ENCODE measurements at places on chromosomes 13 and 19.

DNA sequence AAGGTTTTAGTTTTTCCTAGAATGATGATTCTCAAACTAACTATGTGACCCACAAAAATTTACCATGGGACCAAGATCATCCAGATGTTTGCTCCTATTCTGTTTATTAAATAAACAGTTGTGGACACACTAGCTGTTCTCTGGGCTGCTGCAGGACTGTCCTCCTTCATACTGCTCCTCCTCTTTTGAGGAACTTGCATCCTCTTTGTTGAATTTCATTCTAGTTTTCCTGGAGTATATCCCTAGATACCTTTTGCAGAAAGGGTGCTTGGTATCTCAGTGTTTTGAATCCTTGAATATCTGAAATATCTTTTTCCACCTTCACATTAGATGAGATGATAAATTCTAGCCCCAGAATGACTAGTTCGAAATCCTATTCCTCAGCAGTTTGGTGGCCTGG is 24.1 kb downstream of the VASP start:
- no peak overlapping the region for H3K4me3 ChIP-seq
- DNase-seq, result no peak
- peaks cover 5% of the 10 kb centered on the region for H3K27me3 ChIP-seq
- no peak overlapping the region for H3K27ac ChIP-seq

- no peaks in the 10 kb centered on the region for H3K27me3 ChIP-seq
- peaks cover 75% of the 10 kb centered on the region for H3K36me3 ChIP-seq
- no peak for DNase-seq
- H3K4me1 ChIP-seq, result peaks cover 54% of the 10 kb centered on the region
- no peak overlapping the region for H3K4me3 ChIP-seq
- H3K27ac ChIP-seq, result no peak overlapping the region
Observed at GRCh38 chr19:7980168-7980567, 25.3 kb downstream of the ELAVL1 start.

DNA sequence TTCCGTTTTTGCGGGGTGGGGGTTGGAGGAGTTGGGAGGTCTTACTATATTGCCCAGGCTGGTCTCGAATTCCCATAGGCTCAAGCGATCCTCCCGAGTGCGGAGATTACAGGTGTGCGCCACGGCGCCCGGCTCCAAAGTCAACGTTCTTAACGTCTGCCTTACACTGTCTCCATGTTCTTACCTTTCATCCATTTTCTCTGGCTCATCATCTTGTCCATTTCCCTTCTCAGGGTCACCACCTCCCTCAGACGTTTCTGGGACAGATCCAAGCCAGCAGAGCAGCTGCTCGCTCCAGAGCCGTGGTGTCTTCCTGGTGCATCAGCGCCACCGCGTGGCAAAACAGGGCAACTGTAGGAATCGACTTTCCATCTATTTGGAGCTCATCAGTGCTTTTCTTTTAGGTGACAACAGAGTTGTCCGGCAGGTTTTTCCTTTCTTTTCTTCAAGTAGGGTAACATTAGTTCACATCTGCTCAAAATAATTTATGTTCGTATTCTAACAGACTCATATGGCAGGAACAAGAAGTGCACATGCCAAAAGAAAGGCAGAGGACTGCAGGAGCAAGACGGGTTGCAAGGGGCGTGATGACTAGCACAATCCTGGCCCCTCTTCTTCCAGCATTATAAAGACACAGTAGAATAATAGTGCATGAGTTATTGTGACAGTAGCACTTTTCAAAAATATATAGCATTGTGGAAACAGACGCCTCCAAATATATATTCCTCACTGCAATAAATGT is 103.1 kb upstream of the ABCC4 start:
- H3K4me3 ChIP-seq, result peak overlapping the region; percentile 59
- peaks cover 8% of the 10 kb centered on the region for H3K4me1 ChIP-seq
- peaks cover 16% of the 10 kb centered on the region for H3K27me3 ChIP-seq
- H3K27ac ChIP-seq, result no peak overlapping the region
- no peaks in the 10 kb centered on the region for H3K36me3 ChIP-seq

DNA sequence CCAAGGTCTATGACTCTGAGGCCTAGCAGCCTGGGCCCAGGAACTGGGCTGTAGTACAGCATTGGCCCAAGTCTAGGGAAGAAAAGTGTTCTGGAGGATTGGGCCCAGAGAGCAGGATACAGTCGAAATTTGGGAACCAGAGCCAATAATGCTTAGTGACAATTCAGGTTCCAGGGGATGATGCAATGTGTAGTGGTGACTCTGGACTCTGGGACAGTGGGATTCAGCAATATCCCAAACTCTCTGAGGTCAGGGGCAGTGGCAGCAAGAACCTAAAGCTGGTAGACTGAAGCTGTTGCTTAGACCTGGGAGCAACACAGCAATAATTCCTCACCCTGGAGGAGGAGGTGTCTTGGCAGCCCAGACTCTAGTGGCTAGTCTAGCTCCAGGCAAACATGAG is 545.5 kb upstream of the ARGLU1 start:
- no peak for DNase-seq
- H3K27me3 ChIP-seq, result peaks cover 3% of the 10 kb centered on the region
- H3K4me1 ChIP-seq, result no peaks in the 10 kb centered on the region
- no peak overlapping the region for H3K4me3 ChIP-seq
- H3K27ac ChIP-seq, result no peak overlapping the region

DNA sequence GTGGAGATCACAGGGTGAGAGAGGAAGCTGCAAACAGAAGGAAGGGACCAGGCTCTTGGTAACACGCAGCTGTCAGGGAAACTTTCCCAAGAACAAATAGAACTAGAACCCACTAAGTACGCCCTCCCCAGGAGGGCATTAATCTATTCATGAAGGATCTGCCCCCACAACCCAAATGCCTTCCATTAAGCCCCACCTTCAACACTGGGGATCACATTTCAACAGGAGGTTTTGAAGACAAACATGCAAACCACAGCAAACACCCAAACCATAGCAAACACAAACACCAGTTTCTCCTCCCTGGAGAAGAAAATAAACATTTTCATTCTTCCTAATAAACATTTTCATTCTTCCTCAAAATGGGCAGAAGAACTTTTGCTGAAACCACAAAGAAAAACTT is 329.6 kb downstream of the EFNB2 start:
- H3K27ac ChIP-seq, result no peak overlapping the region
- no peak overlapping the region for H3K4me3 ChIP-seq
- peaks cover 6% of the 10 kb centered on the region for H3K27me3 ChIP-seq
- H3K36me3 ChIP-seq, result no peaks in the 10 kb centered on the region

DNA sequence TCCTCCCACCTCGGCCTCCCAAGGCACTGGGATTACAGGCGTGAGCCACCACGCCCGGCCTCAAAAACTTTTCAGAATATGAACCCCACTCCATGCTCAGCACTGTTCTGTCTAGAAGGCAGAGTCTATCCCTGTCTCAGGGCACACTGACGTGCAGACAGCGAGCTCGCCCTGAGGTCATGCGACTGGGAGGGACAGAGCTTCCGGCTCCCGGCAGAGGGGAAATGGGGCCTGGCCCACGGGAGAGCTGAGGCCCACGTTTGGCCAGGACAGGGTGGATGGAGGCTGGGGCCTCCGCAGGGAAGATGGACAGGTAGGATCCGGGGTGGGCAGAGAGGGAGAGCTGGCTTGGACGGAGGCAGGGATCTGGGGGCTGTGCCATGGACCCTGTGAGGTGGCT is 2.8 kb upstream of the AZU1 start:
- no peak overlapping the region for H3K4me3 ChIP-seq
- no peak for DNase-seq
- peaks cover 15% of the 10 kb centered on the region for H3K4me1 ChIP-seq
- H3K27me3 ChIP-seq, result peaks cover 53% of the 10 kb centered on the region
- H3K36me3 ChIP-seq, result no peaks in the 10 kb centered on the region

- no peaks in the 10 kb centered on the region for H3K27me3 ChIP-seq
- H3K4me1 ChIP-seq, result peaks cover 39% of the 10 kb centered on the region
- H3K36me3 ChIP-seq, result no peaks in the 10 kb centered on the region
- DNase-seq, result no peak
Observed at GRCh38 chr19:1169921-1170885, 3.9 kb downstream of the SBNO2 start.

DNA sequence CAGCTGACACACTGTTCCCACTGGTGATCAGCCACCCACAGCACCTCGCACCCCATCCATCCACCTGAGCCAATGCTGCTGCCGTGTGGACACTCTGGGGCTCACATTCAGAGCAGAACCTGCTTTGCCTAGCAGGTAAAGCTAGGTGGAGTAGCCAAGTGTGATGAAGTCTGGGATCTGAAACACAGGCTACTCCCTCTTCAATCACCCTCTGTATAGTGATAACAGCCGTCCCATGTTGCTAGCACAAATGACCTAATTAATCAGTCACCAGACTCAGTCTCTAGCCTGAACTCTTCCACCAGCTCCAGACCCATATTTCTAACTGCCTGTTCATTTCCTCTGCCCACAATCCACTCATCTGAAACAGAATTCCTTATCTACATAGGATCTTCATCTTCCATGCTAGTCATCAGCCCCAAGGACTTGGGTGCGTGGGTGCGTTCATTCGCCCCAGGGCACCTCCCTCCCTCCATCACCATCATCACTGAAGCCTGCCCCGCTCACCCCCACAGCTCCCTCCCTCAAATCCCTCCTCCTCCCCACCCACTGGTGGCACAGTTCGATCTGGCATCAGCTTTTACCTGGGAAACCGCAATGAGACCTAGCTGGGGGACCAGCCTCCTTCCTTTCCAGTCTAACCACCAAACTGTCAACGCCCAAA is 19.8 kb downstream of the STK24 start:
- H3K4me1 ChIP-seq, result peaks cover 93% of the 10 kb centered on the region
- H3K27ac ChIP-seq, result no peak overlapping the region
- H3K4me3 ChIP-seq, result no peak overlapping the region
- H3K27me3 ChIP-seq, result no peaks in the 10 kb centered on the region

GRCh38 chr19:55152017-55152416 is 3.0 kb upstream of the TNNT1 start:
- peaks cover 29% of the 10 kb centered on the region for H3K36me3 ChIP-seq
- H3K27ac ChIP-seq, result peak overlapping the region; percentile 83

GRCh38 chr13:98537306-98537705 is 39.6 kb downstream of the STK24 start:
- no peak overlapping the region for H3K27ac ChIP-seq
- no peaks in the 10 kb centered on the region for H3K27me3 ChIP-seq
- no peak for DNase-seq
- no peak overlapping the region for H3K4me3 ChIP-seq
- H3K36me3 ChIP-seq, result no peaks in the 10 kb centered on the region

GRCh38 chr19:13537454-13537853 is 31.2 kb upstream of the CACNA1A start:
- no peak for DNase-seq
- H3K4me1 ChIP-seq, result no peaks in the 10 kb centered on the region
- no peaks in the 10 kb centered on the region for H3K36me3 ChIP-seq
- no peak overlapping the region for H3K4me3 ChIP-seq

- H3K4me1 ChIP-seq, result peaks cover 76% of the 10 kb centered on the region
- no peaks in the 10 kb centered on the region for H3K27me3 ChIP-seq
- H3K36me3 ChIP-seq, result no peaks in the 10 kb centered on the region
- H3K27ac ChIP-seq, result peak overlapping the region; percentile 95
- no peak for DNase-seq
- peak overlapping the region; percentile 74 for H3K4me3 ChIP-seq
Observed at GRCh38 chr13:97224544-97225300, 2.6 kb downstream of the MBNL2 start.

GRCh38 chr13:63629591-63629990 is 2213.9 kb upstream of the PCDH20 start:
- H3K36me3 ChIP-seq, result no peaks in the 10 kb centered on the region
- no peaks in the 10 kb centered on the region for H3K4me1 ChIP-seq
- DNase-seq, result no peak
- no peaks in the 10 kb centered on the region for H3K27me3 ChIP-seq
- no peak overlapping the region for H3K4me3 ChIP-seq
- no peak overlapping the region for H3K27ac ChIP-seq

- DNase-seq, result no peak
- H3K27me3 ChIP-seq, result peaks cover 78% of the 10 kb centered on the region
- H3K4me1 ChIP-seq, result peaks cover 2% of the 10 kb centered on the region
- no peaks in the 10 kb centered on the region for H3K36me3 ChIP-seq
- H3K4me3 ChIP-seq, result no peak overlapping the region
Observed at GRCh38 chr19:5345895-5346386, 5.3 kb upstream of the PTPRS start.

DNA sequence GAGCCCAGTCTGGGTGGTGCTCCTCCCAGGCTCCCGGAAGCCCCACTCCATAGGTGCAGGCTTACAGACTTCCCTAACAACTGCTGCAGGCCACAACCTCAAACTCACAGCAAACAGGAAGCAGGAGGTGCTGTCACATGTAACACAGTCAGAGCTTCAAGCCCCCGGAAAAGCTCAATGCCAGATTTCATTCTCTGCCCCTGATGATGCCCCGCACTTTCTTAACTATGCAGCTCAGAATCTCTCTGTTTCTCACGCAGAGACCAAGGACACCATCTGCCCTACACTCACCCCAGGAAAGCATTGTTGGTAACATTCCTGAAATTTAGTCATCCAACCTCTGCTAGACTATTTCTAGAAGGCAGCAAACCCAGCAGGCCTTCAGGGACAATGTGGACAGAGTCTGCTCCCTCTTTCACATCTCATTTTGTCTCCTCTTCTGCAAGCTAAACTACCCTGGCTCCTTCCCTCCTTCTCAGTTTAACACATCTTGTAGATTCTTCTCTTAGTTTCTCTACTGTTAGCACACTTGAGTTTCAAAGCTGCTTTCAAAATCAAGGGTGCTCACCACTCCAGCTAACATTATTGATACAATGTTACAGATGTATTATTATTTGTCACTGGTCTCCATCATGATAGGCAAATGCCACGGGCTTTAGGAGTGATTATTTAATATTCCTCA is 162.5 kb downstream of the KCTD12 start:
- H3K4me3 ChIP-seq, result no peak overlapping the region
- peak overlapping the region; percentile 64 for H3K27ac ChIP-seq
- peaks cover 30% of the 10 kb centered on the region for H3K4me1 ChIP-seq
- H3K27me3 ChIP-seq, result no peaks in the 10 kb centered on the region

DNA sequence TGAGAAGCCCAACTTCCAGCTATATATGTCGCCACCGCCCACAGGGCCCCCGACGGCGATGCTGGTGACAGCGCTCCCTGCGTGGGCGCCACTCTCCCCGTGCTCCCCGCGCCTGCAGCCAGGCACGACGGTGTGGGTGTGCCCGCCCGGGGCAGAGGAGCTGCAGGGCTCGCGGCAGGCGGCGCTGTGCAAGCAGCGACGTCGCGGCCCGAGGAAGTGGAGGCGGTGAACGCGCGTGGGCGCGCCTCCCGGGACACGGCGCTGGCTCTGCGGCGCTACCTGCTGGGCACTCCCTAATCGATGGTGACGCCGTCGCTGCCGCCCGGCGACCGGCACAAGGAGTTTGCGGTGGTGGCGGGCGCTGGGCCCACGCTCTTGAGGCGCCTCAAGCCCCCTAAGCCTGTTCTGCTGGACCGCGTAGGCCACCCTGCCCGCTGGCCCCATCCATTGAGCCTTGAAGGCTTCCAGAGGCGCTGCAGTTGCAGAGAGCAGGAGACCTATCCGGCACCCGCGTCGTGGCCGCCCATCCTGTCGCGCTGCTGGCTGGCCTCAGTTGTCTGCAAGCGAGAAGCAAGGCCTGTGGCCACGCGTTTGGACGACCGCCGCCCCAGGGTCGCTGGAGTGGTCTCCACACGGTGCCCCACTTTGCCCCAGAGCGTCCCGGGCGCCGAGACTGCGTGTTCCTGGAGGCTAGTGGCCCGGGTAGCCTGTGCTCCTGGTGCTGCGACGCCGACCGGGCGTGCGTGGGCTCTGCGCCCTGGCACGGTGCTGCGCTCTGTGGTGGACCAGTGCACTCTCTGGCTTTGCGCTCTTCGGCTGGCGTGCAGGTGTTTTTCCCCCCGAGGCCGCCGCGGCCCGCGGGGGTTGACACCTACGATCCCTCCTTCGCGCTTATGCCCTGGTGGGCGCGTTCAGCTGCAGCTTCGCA is 23.1 kb downstream of the LRFN3 start:
- peak overlapping the region; percentile 44 for H3K4me3 ChIP-seq
- H3K27me3 ChIP-seq, result peaks cover 90% of the 10 kb centered on the region
- peak; percentile 51 for DNase-seq
- H3K36me3 ChIP-seq, result no peaks in the 10 kb centered on the region
- no peak overlapping the region for H3K27ac ChIP-seq
